ENCODE measurements at places on chromosomes 5 and 9.
A peak's percentile ranks its signal among the peaks of the same experiment; 100 is the strongest.

- DNase-seq, result no peak
Observed at GRCh38 chr5:123785162-123786071, 273.4 kb downstream of the CSNK1G3 start.

DNA sequence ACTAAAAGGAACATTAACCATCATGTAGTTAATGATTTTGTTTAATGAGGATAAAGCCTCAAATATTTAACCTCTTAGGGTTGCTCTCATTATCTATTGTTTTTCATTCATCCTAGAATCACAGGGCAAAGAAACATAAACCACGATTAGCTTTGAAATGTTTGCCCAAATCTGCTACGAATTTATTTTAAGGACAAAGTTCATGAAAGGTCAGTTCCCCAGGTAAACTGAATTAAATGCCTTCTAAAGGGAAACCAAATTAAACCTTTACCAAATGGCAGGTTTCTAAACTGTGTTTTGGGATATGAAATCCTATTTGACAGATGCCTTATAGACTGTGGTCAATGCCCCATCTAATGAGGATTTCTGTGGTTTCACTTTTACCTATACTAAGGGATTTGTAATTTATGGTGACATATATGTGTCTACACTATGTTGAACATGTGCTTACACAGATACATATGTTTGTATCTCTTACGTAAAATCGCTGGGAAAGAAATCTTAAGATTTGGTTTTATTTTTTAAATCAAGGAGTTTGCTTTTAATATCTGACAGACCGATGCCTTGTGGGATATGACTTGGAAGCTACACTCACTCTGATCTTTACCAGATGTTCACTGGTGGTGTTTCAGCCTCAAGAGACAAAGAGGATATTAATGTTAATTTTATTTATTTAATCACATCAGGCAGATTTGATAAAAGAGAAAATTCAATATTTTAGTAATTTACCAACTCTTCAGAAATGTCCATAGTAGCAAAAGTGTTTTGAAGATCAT, 188.4 kb downstream of the GLIS3 start:
- DNase-seq, result no peak

- DNase-seq, result no peak
Observed at GRCh38 chr5:181283347-181283746, 22.4 kb upstream of the TRIM52 start.

- DNase-seq, result no peak
Observed at GRCh38 chr5:117955831-117956230, 1032.5 kb downstream of the DTWD2 start.

GRCh38 chr5:151663617-151664293, 23.0 kb downstream of the SPARC start:
- no peak for DNase-seq

DNA sequence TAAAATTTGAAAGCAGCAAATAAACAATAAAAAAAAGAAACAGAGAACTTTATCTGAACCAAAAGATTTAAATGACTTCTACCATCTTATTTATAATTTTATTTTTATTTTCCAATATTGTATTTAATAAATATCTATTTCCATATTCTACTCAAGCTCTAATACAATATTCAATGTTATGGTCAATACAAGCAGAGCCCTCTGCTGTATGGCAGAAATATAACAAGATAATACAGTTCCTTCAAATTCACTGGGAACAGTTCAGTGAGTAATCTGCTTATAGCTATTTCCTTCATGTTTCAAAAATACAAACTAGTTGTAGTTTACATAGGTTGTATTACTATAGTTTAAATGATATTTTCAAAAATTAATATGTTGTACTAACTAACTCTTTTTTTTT, 332.7 kb downstream of the PRDM9 start:
- no peak for DNase-seq

GRCh38 chr9:22813529-22813928, 366.9 kb downstream of the DMRTA1 start:
- peak; percentile 7 for DNase-seq

- no peak for DNase-seq
Observed at GRCh38 chr9:26170190-26170589, 491.9 kb upstream of the TUSC1 start.

- DNase-seq, result no peak
Observed at GRCh38 chr9:129319938-129320481, 141.9 kb upstream of the IER5L start.

DNA sequence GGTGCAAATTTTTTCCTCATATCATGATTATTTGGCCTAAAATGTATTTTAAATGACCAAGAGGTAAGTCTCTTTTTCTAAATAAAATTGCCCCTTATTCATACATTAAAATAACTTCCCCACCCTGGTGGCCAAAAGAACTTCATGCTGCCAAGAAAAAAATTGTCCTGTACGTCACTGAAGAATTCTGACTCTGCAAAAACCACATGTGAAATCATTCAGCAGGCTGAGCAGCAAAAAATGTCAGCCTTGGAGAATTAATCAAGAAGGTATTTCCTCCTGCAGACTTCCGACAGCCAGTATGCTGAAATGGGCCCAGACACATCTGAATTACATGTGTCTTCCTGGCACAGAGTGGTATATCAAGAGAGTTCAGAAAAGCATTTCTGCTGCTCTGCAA, 94.6 kb upstream of the HMHB1 start:
- DNase-seq, result peak; percentile 12

- DNase-seq, result peak; percentile 61
Observed at GRCh38 chr9:94084314-94084713, at the start of gene PTPDC1. Gene PTPDC1 (plus strand): TSS chr9:94084464. CDS start chr9:94084531, 67 bp downstream.

DNA sequence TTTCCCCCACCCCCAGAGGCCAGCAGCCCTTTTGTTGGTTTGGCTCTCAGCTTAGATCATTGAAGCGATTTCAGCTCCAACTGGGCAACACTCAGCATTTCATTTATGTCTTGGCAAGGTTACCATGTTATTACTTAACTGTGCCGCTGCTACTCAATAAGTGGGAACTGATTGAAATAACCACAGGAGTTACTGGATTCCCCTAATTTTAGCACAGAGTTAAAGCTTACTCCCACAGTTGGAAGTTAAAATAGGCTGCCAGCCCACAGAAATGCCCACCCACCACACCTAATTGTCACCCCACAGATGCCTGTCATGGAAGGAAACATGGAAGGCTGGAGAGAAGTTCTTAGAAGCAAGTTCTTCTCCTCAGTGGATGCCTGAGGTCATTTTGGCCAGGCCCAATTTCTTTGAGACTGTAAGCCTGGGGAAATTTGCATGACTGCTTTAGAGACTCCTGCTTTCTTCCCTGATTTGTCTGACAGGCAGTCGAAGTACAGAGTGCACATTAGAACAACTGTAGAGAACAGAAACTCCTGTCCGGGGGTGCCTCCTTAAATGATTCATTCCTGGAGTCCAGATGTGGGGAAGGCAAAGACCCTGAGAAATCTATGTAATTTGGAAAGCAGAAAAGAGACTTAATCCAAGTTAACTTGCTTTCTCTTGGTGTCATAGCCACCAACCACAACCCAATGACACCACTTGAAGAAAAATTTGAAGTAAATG, 370.0 kb downstream of the ZSWIM6 start:
- DNase-seq, result no peak

DNA sequence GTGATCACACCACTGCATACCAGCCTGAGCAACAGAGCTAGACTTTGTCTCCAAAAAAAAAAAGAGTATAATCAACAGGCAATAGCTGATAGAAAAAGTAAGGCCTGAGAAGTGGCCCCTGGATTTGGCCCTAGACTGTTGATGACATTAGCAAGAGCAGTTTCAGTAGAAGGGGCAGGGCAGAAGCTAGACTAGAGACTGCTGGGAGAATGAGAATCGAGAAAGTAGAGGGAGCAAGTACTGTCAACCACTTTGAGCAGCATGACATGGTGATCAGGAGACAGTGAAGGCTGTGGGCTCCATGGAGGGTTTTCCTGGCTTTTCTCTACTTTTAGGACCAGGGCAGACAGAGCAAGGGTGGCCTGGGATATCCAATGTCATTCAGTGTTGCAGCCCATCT, 34.9 kb upstream of the B4GALT1 start:
- DNase-seq, result no peak

DNA sequence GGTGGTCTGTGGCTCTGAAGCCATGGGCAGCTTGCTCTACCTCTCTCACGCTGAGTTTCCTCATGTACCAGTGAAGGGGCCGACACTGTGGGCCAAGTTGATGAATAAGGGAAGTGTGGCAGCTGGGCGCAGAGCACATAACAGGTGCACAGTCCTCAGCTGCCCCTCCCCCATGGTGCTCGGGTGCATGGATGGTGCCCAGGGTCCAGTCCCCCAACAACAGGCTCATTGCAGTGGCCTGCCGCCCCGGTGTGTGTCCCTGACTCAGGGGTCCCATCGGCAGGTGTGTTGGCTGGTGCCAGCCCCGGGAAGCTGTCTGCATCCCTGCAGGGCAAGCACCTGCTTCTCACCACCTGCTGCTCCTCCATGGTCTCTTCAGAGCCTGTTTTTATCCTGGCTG, 36.6 kb downstream of the COL5A1 start:
- DNase-seq, result no peak

GRCh38 chr9:83584995-83585394, 37.9 kb upstream of the IDNK start:
- no peak for DNase-seq

DNA sequence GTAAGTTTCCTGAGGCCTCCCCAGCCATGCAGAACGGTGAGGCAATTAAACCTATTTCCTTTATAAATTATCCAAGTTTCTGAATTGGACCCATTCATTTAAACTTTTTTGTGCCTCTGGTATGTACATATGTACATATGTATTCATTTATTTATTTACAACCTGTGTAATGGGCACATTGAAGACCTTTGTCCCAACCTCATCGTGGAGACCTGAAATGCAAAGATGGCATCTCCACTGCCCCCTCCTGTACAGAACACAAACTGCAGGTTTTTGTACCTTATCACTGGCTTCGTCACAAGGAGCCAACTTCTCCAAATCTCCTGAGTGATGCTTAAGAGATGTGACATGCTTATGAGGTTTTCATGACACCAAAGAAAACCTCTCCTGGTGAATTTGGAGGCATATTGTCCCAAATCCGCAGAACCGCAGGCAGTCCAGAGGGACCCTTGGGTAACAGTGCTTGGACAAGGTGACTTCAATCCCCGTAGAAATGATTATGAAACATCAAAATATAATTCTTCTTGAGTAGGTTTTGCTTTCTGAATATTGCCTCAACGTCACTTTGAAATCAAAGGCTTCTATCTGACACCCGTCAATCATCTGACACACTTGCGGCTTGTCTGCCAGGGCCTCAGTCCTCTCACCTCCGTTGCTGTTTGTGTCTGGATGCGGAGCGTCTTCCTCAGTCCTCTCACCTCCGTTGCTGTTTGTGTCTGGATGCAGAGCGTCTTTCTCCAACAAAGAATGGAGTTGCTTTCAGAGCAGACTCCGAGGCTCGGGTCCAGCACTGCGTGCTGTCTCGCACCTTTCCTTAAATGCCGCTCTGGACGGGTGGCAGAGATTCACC, 135.0 kb upstream of the IRX4 start:
- peak; percentile 26 for DNase-seq

DNA sequence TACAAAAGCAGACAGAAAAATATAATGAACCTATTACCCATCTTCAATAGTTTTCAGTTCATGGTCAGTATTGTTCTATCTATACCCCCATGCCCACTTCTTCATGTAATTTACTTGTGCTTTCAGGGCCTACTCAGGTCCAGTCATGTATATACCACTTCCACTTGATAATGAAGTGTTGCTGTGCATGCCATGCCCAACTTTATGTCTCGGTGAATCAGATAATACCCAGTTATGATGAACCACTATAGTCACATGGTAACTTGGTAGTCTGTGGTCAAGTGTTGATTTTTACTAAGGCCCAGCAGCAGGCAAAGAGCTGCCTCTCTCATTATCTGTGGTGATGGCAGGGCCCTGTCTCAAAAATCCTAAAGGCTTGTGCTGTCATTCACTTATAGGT, 70.7 kb upstream of the IL33 start:
- DNase-seq, result no peak

- no peak for DNase-seq
Observed at GRCh38 chr5:122984425-122984824, 52.1 kb downstream of the PPIC start.

- no peak for DNase-seq
Observed at GRCh38 chr9:96084331-96084734, 208.8 kb downstream of the ERCC6L2 start.

GRCh38 chr5:149831492-149831891, 101.4 kb downstream of the PPARGC1B start:
- no peak for DNase-seq

GRCh38 chr5:98961665-98962344, 33.0 kb upstream of the CHD1 start:
- DNase-seq, result no peak

DNA sequence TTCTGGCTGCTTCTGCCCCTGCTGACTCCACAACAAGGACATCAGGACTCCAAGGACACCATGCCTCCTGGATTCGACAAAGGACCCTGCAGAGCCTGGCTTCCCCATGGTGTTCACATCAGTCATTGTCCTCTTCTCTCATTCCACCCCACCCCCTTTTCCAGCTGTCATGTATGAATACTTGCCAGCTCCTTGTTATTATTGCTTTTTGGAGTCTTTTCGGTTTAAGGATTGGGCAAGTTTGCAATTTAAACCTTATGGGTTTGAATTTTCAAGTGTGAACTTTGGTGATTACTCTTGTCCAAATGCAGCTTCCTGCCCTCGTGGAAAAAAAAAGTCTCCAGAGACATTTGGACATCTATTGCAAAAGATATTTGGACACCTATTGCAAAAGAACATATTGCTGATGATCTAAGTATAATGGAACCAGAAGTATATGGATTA, 14.2 kb upstream of the LVRN start:
- DNase-seq, result no peak

DNA sequence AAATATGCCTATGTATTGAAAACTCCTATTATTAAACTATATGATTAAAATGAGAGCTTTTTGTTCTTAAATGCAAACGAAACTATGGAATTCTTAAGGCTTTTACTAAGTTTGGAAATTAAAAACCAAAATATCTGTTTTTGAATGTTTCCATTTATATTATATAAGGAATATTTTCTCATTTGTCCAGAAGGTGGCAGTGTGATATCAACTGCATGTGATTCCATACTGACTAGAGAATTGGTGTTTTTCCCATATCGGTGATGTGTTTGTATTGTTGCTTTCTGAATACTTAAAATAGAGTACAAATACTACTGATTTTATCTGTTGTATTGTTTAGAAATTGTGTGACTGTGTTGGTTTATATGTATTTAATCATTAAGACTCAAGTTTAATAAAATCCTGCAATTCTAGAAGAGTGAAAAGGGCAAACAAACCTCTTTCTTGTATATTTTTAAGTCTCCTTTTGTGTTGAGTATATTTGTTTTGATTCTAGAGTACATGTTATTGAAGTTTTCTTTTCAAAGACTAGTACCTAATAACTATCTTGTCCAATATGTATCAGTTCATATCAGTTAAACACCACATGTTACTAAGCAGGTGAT, 320.8 kb downstream of the CCDC171 start:
- no peak for DNase-seq

DNA sequence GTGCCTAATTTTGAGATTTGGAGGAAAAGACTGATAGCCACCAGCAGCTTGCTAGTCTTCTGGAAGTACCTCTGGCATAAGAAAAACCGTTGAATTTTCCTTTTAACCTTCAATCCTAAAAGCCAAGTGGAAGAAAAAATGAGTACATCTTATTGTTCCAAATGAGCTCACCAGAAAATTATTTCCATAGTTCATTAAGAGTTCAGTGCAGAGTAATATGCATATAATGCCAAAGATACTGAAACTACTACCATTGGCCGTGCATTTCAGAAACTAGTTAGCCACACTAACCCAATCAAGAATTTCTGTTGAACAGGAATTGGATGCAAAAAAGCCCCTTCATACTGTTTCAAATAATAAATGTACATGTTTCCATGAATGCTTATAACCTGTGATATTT, 607.9 kb downstream of the KCTD16 start:
- no peak for DNase-seq
